Smooth muscle cell of the umbilical artery (primary cell): ENCODE measurements at places on chromosomes 1 and 21. TPM values are rescaled to one million over a fixed set of nuclear protein-coding genes. Genes with fewer than 3 reads are reported as not detected.

The FCER1G gene
- 0.59 TPM in 1 of 2 replicates, not detected in the other for total RNA-seq

The HLX gene
- 5.4 and 5.6 TPM in 2 replicates for total RNA-seq

The KRTAP10-12 gene
- total RNA-seq = not detected in 2 replicates

The FCRL4 gene
- total RNA-seq = not detected in 2 replicates

The PATJ gene
- total RNA-seq = 2.7 and 3.1 TPM in 2 replicates

The OR2T35 gene
- total RNA-seq = not detected in 2 replicates
